ENCODE measurements at places on chromosomes 3 and 15.

DNA sequence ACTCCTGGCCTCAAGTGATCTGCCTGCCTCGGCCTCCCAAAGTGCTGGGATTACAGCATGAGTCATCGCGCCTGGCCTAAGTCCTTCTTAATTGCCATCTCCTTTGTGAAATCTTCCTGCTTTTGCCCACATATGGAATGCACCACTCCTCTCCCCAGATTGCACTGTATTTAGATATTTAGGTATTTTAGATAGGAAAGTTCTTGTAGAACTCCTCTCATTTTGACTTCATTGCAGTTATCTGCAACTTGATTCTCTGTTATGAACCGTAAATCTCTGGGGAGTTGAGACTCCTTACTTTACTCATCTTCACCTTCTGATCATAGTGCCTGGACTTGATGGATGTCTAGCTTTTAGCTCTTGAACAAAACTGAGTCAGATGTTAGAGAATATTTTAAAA is 150.7 kb downstream of the AKAP13 start:
- no peak for DNase-seq

GRCh38 chr3:122803977-122804376 is 9.1 kb downstream of the SLC49A4 start:
- peak; percentile 8 for DNase-seq

GRCh38 chr15:62454567-62455172 is 289.6 kb upstream of the C2CD4B start:
- DNase-seq = no peak

DNA sequence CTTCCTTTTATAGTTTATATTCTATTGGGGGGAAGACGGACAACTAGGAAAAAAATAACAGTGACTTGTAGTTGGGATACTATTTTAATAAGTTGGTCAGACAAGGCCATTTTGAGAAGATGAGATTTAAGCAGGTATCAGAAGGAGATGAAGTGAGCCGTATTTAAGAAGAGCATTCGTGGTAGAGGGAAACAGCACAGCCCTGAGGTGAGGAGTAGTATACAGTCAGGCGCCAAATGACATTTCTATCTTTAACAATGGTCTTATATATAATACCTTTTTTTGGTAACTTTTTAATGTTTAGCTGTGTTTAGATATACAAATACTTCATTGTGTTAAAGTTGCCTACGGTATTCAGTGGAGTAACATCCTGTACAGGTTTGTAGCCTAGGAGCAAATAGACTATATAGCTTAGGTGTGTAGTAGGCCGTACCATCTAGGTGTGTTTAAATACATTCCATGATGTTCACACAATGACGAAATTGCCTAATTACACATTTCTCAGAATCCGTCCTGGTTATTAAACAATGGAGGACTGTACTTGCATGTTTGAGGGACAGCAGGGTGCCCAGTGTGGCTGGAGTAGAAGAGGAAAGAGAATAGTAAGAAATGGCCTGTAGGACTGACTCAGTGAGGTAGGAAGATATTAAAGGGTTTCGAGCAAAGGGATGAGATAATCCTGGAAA is 1.6 kb downstream of the NKTR start:
- DNase-seq = no peak

- DNase-seq = no peak
These were observed 86.7 kb upstream of the IQSEC1 start for GRCh38 chr3:13159890-13160289.

DNA sequence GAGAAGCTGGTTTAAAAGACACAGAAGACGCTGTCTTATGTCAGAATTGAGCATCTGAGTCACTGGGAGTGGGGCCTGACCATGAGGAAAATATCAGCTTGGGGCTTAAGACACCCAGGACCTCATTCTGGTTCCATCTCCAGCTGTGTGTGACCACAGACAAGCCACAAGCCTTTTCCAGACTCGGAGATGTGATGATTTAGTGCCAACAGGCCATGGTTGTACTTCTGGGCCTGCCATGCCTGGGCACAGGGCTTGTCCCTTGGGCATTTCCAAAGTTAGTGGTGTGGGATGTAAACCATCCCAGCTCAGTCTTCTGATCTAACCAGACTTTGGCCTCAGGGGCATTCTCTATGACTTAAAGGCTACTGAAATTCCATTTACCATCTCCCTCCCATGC is 269.8 kb downstream of the RYR3 start:
- DNase-seq = no peak

DNA sequence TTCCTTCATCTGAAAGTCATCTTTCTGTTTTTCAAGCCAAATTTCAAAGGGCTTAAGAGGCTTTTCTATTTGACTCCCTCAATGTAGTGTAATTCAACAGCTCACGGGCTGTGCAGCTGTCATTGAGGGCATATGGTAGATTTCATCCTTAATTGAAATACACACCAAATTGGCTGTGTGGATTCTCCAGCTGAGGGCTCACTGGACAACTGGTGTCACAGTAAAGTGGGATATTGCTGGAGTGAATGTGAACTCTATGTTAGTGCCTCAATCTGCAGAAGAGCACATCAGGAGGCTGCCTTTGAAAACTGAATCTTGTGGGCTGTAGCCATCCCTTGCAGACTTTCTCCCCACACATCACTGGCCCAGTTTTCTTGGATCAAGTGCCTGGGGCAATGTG is 120.1 kb downstream of the GALK2 start:
- DNase-seq = no peak

DNA sequence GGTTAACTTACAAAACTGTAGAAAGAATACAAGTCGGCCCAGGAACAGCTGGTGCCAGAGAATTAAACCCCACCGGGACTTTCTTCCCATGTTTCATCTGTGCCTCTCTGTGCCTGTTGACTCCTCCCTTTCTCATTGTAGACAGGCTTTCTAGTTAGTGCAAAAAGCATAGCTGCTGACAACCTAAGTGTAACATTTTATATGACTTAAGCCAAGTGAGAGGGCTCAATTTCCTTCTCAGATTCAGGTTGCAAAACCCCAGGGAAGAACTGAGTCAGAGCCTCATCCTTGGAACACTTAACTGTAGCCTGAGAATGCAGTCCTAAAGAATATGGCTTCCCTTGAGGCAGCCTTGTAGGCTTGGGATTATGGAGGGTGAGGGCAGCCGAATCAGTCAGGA is 302.5 kb upstream of the AZI2 start:
- DNase-seq = no peak

GRCh38 chr3:146883288-146883687 is 278.1 kb upstream of the PLSCR5 start:
- DNase-seq = no peak
